NCI-H1417 (cell line): ENCODE measurements at places on chromosomes 12 and 14.
A peak's percentile ranks its signal among the peaks of the same experiment; 100 is the strongest.

- no peak for DNase-seq
Measured at GRCh38 chr12:86247871-86248270, 8.3 kb downstream of the MGAT4C start.

GRCh38 chr12:81759190-81760051 lies at the start of gene PPFIA2:
PPFIA2 (minus strand) TSS chr12:81759350.
- peak; percentile 43 for DNase-seq

DNA sequence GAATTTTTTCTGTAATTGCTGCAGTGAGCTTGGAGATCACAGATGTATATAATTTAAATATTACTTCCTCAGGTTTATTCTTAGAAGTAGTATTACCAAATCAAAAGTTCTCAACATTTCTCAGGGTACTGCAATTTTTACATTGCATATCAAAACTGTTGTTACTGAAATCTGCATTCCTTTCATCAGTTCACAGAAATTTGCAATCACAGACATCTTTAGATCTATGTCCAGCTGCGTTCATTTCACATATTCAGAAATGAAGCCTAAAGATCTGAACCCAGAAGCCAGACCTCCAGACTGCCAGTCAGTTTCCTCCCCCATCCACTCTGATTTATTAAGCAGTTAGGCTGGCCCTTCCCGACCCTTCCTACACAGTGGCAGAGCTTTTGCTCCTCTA lies 18.2 kb upstream of the IFT81 start:
- DNase-seq, result no peak

GRCh38 chr14:55607386-55607785 lies 27.4 kb downstream of the KTN1 start:
- DNase-seq, result no peak

GRCh38 chr14:34629657-34630529 lies at the start of gene SNX6:
SNX6 (minus strand) TSS chr14:34630148; CDS start chr14:34630116, 32 bp downstream.
- DNase-seq, result peak; percentile 88

GRCh38 chr14:34693228-34693939 lies 21.0 kb downstream of the CFL2 start:
- peak; percentile 41 for DNase-seq

GRCh38 chr14:100865682-100866591 lies 37.6 kb downstream of the RTL1 start:
- no peak for DNase-seq

DNA sequence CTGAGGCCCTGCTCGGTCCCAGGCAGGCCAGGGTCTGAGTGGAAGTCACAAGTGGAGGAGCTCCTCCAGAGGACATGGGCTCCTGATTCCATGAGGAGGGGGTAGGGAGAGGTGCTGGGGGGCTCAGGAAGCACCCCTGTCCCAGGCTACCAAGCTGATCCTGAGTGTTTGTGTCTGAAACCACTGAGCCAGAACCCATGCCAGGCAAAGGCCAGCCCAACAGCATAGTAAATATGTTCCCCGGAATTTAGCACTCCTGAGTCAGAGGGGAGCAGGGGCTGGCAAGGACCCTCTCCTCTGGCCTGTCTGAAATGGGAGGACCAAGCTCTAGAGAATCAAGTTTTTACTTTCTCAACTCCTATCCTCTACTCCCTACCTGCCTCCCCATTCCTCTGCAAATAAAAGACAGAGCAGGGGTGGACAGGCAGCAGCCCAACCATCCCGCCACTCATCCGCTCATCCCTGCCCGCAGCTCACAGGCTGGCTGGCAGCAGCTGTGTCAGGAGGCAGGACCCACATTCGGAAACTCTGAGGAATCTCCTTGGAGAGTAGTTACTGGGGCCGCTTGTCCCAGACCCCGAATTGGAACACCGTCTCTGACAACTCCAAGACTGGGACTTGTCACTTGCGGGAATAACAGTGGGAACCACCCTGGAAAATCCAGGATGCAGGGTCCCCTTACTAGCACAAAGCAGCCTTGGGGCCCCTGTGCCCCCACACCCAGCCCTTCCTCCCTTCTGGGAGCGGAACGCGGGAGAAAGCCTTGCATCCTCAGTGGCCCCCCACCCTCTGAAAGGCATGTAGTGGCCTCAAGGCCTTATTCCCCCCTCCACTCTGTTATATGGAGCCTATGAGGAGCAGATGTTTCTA lies 102.5 kb downstream of the ZFP36L1 start:
- no peak for DNase-seq

GRCh38 chr12:93636708-93637107 lies 40.5 kb upstream of the CRADD start:
- no peak for DNase-seq

- no peak for DNase-seq
Measured at GRCh38 chr12:43078976-43079375, 473.0 kb downstream of the ADAMTS20 start.

- no peak for DNase-seq
Measured at GRCh38 chr12:31233061-31233730, 92.8 kb downstream of the SINHCAF start.

- peak; percentile 8 for DNase-seq
Measured at GRCh38 chr12:1698720-1699119, 7.8 kb downstream of the ADIPOR2 start.

- DNase-seq, result no peak
Measured at GRCh38 chr12:63968673-63969072, 124.2 kb downstream of the SRGAP1 start.

DNA sequence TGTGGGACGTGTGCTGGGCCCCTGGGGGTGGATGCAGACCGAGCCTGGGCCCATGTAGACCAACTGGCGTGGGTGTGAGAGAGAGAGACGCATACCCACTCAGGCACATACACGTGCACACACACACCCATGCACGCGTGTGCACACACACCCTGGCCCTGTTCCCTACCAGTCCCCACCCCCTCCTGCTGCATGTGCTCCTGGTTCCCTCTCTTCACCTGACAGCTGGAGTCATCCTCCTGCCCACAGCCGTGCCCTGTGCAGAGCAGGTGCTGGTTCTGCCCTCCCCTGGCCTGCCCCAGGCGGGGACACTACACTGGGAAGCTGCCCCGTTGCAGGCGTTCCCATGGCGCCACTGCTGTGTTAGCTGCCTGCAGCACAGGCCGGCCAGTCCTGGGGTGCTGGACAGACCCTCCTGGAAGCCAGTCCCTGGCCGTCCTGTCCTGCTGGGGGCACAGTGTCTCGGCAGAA lies 18.5 kb downstream of the PACS2 start:
- DNase-seq, result peak; percentile 30

DNA sequence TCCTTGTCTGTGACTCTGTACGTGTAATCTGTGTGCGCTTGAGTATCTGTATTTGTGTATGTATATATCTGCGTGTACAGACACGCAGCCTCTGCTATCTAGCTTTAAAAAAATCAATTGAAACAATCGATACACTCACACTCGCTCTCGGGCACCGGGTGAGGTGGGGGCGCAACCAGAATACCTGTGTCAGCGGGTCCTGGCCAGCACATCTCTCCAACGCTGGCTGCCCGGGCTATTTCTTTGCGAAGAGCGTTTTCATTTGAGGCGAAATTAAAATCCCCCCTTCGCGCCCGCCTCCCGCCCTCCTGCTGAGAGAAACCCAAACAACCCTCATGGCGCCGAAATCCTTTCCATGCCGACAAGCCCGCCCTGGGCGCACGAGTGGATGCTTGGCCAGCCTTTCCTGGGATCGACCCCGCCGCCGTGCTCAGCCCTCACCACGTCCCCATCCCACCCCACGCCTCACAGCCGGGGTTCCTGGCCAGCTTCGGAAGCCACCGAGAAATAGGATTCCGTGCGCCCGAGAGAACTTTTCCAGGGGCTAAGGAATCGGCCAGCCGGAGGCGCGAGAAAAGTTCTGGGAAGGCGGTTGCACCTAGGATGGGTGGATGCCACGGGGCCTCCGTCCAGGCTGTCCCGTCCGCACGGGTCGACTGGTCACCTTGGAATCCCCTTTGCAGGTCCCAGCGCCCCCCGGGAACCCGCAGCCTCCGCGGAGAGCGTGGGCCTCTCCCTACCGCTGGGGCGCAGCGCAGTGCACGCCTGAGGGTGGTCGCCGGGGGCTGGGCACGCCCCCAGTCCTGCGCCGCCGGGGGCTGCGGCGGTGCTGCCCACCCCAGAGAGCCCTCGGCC lies 1.0 kb downstream of the ZDHHC22 start:
- DNase-seq, result peak; percentile 73

- DNase-seq, result no peak
Measured at GRCh38 chr12:3061501-3062215, 15.5 kb upstream of the TSPAN9 start.

- no peak for DNase-seq
Measured at GRCh38 chr12:45726603-45727300, 2.8 kb upstream of the ARID2 start.

DNA sequence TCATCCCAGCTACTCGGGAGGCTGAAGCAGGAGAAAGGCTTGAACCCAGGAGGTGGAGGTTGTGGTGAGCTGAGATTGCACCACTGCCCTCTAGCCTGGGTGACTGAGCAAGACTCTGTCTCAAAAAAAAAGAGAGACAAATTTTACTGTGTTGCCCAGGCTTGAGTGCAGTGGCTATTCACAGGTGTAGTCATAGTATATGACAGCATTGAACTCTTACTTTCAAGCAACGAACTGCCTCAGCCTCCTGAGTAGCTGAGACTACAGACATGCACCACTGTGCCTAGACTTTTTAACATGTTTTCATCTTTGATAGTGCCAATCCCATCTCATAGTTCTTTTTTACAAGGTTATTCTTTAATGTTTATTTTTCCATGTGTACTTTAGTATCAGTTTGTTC lies 13.7 kb downstream of the ARID2 start:
- DNase-seq, result no peak

DNA sequence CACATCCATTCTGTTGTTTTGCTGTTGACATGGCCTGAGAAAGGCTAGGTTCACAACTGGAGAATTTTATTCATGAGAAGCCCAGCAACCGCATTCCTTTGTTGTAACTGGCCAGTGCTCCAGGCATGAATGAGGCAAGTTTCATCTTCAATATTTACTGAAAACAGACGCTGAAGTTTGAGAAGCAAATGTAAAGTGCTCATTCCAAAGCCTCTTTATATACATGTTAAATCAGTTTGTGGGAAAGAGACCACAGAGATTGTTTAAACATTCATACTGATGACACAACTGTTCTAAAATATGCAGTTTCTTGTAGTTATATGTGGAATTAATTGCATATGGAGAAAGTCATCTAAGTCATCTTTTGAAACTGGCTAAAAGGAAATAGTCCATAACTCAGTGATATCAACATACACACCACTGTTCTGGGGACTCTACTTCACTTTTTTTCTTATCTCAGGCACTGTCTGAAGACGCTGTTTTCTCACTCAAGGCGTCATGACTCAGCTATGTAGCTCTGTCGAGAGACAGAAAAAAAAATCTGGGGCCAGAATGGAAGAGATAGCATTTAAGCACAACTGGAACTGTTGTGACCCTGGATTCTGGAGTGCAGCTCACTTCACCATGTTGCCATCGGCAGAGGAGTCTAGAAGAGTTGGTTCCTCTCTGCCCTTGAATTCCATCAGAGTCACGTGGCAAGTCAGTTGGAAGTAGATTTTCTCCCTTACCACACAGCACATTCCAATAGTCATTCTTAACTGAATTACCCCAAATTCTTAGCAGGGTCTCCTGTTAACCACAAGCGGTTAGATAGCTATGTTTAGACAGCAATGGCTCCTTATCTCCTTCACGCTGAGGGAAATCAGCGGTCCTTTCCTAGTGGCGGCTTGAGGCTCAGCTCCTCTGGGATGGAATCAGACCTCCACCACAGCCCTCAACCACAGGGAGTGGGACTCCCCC lies 258.4 kb upstream of the HMGA2 start:
- DNase-seq, result no peak

GRCh38 chr14:24335461-24336171 lies 745 bp upstream of the ADCY4 start:
- DNase-seq, result no peak

GRCh38 chr12:125956186-125956585 lies 891.0 kb downstream of the AACS start:
- no peak for DNase-seq

DNA sequence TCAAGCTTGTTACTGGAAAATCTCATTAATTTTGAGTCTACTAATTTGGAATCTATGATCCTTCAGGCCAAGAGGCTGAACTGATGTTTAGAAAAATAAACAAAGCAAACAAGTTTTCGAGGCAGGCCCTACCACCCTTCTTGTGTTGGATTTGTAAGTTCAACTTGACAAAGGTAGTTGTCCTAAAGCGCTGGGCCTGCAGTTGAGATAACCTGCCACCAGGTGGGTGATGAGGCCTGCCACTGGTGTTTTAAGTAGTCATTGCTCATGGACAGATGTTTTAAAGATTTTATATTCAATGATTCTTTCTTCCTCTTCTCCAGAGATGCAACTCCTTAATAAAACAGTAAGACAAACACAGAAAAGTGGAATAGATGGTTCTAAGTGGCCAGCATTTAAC lies 19.4 kb downstream of the ACVRL1 start:
- DNase-seq, result peak; percentile 14

GRCh38 chr12:42946871-42947381 lies 357.4 kb upstream of the PRICKLE1 start:
- no peak for DNase-seq

GRCh38 chr12:124939079-124939420 lies 24.6 kb upstream of the UBC start:
- DNase-seq, result no peak

- no peak for DNase-seq
Measured at GRCh38 chr14:97655169-97655948, 858.2 kb downstream of the VRK1 start.

DNA sequence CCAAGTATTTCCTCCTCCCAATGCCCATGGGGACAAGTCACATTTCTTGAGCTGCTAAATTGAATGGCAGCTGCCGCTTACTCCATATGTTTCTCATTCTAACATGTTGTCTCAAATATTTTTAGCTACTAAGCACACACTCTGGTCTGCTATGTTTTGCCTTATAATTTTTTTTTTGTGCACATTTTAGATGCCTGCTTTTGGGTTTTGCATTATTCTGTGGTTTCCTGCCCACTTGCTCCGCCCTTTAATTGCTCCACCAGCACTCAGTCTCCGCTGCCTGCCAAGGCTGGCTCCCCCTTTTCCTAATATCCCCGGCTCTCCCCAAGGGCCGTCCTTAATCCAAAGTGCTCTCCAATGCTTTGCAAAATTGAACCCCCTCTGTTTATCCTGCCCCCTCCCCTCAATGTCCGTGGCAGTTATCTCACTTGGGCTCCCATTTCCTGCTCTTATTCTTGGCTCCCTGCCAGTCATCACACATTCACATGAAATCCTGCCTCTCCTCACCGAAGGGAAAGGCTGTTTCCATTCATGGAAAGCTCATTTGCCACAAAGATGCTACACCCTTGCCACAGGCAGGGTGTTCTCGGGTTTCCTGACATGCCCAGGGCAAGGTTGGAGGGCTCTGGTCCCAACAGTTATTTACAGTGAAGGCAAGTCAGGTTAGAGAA lies 79.4 kb downstream of the C12orf75 start:
- peak; percentile 93 for DNase-seq

GRCh38 chr14:21039585-21040369 lies 2.4 kb upstream of the RNASE7 start:
- peak; percentile 70 for DNase-seq

- no peak for DNase-seq
Measured at GRCh38 chr14:65849558-65849957, 437.0 kb downstream of the FUT8 start.

GRCh38 chr14:90356925-90357324 lies 25.2 kb upstream of the NRDE2 start:
- no peak for DNase-seq

- DNase-seq, result no peak
Measured at GRCh38 chr14:76762411-76763095, 1.3 kb downstream of the VASH1 start.
